ENCODE measurements at places on chromosomes 12 and 14.

- DNase-seq: no peak
Measured at GRCh38 chr14:70654632-70655031, 12.9 kb downstream of the TTC9 start.

- no peak for DNase-seq
Measured at GRCh38 chr12:68804657-68805591, 3.1 kb upstream of the MDM2 start.

DNA sequence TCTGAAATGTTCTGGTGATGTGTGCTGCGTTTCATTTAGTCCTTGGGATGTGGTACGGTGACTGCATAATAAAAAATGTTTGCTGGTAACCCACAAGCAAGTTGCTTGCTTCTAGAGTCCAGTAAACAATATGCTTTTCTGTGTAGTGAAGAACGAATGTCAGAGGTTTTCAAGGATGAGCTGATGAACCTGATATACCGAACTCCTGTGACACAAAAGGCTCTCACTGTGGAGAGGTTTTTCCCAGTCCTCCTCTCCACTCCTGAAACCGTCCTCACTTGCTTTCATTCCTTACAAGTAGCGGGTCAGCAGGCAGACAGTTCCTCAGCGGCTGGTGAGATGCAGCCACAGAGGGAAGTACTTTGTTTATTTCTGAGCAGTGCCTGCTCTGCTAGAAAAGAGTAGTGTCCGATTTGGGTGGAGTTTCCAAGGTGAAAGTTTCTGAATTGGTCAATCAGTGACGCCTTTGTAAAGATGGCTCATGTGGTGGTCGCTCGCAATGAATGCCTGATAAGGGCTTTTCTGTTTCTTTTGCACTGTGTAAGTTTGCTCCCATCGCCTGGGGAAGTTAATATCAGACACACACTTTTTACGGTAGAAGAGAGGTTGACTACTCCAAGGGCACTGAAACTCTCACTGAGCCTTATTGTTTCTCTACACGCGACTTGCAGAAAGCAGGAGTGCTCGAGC, 3.0 kb downstream of the ETV6 start:
- peak; percentile 55 for DNase-seq

- DNase-seq: no peak
Measured at GRCh38 chr12:65634626-65635331, 189.5 kb upstream of the HMGA2 start.

DNA sequence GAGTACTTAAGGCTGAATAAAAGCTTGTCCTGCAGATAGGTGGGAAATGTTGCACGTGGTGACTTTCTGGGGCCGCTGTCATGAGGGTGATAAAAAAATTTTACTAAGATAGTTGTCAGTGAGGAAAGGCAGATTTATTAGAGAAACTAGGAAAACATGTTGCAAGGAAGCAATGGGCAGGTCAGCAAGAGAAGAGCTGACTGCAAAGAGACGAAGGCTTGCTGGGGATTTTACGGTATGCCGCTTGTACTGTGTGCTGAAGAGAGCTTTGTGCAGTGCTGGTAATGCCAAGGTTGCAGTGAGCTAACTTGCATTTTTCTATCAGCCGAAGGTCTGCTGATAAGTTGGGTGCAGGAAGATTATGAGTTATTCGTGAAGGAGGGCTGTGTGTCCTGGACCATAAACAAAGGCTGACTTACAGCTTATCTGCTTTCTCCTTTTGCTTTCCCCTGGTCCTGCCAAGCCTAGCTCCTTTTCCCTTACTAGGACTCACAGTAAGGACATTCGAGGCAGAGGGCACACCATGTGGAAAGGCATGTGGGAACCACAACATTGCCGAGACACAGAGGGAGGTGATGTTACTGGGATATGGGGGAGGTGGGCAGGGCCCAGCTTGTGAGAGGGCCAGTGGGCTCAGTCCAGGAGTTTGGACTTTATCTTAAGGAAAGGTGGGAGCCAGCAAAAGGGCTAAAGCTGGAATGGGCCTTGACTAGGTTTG, 7.4 kb upstream of the CCDC88C start:
- no peak for DNase-seq

DNA sequence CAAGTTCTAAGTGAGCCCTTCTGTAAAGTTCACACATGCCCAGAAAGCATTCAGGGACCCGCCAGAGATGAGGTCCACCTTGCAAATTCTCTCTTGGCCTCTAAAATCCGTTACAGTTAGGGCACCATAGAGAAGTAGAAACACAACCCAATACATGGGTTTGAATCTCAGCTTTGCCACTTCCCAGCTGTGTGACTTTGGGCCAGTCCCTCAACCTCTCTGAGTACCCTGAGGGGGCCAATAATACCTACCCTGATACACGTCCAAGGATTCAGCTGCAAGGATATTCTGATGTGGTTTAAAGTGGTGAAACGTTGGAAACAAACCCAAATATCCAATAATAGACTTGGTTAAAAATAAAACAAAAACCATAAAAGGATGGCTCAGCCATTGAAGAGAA, 11.7 kb downstream of the LHX5 start:
- DNase-seq: no peak

GRCh38 chr12:39012870-39013269, 107.5 kb upstream of the CPNE8 start:
- DNase-seq: no peak

- DNase-seq: no peak
Measured at GRCh38 chr14:52911904-52912303, 38.9 kb downstream of the FERMT2 start.

GRCh38 chr12:107236824-107237511, 143.6 kb upstream of the CRY1 start:
- no peak for DNase-seq

- DNase-seq: no peak
Measured at GRCh38 chr14:102058961-102059360, 27.9 kb downstream of the HSP90AA1 start.

- no peak for DNase-seq
Measured at GRCh38 chr12:70581208-70581607, 56.0 kb downstream of the PTPRB start.

- no peak for DNase-seq
Measured at GRCh38 chr14:61706096-61706690, 10.9 kb downstream of the HIF1A start.

DNA sequence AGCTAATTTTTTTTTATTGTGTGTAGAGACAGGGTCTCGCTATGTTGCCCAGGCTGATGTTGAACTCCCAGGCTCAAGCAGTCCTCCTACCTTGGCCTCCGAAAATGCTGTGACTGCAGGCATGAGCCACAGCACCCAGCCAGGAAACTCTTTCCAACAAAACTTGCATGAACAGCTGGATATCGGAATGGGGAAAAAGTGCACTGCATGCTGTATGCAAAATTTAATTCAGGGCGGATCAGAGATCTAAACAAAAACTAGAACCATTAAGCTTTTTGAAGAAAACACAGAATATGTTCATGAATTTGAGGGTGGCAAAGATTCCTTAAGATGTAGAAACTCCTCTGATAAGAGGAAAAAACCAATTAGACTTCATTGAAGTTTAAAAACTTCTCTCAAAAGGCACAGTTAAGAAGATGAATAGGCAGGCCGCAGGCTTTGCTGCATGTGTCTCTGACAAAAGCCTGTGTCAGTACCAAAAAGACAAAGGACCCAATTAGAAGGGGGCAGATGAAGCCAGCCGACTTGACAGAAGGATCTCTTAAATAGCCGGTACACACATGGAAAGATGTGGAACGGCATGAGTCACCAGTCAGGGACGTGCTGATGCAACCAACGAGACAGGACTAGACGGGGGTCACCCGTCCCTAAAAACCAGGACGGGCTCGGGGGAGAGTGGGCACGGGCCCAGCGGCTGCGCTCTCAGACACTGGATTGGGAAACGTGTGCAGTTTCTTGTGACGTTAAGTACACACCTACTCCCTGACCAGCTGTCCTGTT, 34.8 kb upstream of the MMP17 start:
- DNase-seq: no peak

- DNase-seq: peak; percentile 20
Measured at GRCh38 chr14:84592770-84593169, 937.2 kb upstream of the FLRT2 start.

DNA sequence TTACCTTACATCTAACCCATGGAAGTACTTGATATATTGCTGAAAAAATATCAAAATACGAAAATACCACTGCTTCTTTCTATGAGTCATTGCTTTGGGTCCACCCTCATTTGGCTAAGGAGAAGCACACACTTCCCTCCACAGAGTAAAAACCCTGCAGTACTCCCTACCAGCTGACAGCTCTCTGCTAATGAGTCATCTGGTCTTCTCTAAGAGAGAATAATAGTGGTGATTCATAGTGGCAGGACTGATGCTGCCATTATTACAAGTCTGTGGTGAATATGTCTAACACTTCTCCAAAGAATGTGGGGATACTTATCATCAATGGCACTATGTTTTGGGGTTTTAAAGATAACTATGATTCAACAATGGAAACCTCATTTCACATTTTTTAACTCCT, 90.7 kb downstream of the PPFIA2 start:
- no peak for DNase-seq

DNA sequence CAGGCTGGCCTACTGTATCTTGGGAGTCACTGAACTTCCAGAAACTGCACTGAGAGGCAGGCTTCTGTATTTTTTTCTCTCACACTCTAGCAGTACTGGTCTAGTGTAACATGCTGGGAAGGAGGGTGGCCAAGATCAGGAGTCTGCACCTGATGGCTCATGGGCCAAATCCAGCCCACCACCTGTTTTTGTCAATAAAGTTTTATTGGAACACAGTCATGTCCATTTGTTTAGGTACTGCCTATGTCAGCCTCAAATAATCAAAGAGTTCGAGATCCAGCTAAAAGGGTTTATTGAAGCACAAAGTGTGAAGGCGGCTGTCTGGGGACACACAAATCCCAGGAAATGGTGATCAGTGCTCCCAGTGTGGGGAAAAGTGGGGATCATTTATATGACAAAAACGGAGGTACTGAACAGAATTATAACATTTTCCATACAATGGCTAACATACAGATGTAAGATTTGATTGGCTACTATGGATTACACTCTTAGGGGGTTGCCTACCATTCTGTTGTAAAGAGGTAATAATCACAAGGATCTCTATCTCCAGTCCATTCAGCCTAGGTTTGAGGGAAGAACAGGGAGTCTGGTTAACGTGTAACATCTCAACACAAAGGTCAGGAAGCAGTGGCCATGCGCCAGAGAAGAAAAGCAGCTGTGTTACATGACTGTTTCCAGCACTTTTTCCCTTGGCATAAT, 12.9 kb downstream of the USP30 start:
- DNase-seq: no peak

- DNase-seq: no peak
Measured at GRCh38 chr12:15931590-15932053, 20.5 kb downstream of the DERA start.

DNA sequence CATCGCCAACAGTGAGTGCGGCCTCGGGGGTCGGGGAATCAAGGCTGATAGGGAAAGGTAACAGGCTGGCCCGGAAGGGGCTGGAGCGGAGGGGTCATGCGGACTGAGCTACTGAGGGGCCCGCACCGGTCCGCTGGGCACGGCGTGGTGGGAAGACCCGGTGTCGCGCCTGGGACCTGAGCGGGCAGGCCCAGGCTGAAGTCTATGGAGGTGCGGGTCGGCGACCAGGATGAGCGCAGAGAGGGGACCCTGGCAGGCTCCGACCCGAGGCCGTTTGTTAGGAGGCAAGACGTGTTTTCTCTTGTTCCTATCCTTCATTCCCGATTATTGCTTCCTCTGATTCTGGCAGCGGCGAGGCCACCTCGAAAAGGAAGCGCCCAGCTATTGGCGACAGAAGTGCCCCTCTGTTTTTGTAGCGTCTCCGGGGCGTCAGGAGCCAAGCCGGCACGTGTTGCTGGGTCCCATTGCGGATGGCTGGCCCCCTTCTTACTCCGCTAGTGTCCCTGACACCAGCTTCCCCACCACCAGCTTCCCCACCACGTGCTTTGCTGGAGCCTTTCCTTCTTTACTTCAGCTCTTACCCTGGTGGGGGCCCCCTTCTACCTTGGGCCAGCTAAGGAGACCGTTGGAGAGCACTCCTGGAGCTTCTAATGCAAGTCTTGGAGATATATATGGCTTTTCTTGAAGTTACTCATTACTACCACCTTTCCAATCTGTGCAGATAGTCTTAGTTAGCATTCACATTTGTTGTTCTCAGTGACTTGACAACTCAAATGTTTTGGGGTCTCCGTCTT, 653 bp downstream of the PA2G4 start:
- DNase-seq: peak; percentile 13

GRCh38 chr12:74490390-74491064, 47.1 kb upstream of the ATXN7L3B start:
- no peak for DNase-seq

DNA sequence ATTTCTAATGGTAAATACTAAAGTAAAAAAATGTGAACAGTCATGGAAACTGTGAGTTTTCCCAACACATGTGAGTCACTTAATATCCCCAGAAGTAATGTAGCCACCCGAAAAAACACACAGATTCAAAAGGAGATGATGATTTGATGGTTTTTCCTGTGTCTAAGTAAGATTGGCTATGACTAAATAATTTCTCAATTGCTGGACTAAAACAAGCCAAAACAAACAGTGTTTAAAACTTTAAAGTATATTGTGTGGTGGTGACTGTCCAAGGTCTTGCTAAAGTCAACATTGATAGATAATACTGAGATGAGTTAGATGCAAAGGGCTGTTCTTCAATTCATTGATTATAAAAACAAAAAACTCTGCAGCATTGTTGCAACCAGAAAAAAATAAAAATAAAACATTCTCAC, 89.6 kb upstream of the SOX5 start:
- DNase-seq: no peak

DNA sequence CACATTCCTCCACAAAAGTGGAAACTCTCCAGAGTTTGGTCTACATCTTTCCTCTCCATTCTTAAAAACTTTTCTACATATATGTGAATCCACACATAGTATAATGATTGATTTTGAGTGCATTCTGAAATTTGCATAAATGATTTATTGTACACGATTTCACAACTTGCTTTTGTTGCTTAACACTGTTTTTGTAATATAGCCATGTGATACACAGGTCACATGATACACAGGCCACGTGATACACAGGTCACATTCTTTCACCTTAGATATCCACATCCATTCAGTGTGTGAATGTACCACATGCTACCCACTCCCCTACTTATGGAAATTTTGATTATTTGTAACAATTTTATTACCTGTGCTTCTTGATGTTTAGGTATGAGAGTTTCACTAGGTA, 319.1 kb downstream of the ZFP36L1 start:
- no peak for DNase-seq

DNA sequence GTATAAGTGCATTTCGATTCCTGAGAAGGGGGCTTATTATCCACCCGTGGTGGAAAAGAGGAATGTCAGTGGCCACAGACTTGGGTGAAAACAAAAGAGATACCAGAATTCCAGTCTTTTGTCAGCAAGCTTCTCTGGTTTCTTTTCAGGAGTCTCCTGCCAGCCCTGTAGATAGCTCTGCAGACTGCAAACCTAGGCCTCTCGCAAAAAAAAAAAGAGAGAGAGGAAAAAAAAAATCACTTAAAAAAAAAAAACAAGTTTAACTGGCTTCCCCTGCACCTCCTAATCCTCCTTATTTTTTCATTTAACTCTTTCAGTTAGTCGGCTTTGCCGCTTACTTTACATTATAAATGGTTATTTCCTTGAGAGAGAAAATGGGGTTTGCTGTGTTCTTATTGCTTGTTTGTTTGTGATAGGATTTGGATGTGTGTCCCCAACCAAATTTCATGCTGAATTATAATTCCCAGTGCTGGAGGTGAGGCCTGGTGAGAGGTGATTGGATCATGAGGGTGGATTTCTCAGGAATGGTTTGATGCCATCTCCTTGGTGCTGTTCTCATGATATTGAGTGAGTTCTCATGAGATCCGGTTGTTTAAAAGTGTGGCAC, 170.0 kb downstream of the BCL11B start:
- peak; percentile 35 for DNase-seq
